Activated CD4-positive, CD25-positive, alpha-beta regulatory T cell treated with anti-CD3 and anti-CD28 coated beads, Interleukin-2, amount 50 U/mL, for 16 hours (primary cell): ENCODE measurements at places on chromosomes 1 and 21.

DNA sequence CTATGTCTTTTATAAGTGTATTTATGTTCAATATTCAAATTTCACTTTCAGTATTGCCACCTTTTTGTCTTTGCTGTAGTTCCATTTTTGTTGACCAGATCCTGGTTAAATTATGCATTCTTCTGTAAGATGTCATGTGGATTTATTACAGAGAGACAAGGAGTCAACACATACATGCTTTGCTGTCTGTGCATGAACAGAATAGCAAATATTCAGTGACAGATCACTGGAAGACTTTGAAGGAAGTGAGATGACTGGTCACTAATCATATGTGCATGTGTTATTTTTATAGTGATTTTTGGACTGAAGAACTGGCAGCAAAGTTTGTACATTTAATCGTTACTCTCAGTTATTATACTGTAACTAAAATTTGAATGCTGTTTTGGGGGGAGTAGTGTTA, 117.2 kb downstream of the PLPPR5 start:
- no peak for DNase-seq

DNA sequence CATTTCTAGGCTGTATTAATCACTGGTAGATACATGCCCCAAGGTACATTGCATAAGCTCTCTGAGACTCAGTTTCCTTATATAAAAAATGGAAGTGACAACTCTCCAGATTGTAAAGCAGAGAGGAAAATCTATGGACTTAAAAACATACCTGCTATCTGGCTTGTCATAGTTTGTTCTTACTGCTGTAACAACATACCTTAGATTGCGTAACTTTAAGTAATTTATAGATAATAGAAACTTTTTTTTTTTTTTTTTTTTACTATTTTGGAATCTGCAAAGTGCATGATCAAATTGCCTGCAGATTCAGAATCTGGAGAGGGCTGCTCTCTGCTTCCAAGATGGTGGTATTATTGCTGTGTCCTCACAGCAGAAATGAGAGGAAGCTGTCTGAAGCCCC, 827.7 kb upstream of the BRINP3 start:
- no peak for DNase-seq

- DNase-seq, result no peak
Measured at GRCh38 chr1:28591708-28592320, at the start of gene RAB42. Gene RAB42, plus strand, starts transcription at chr1:28592265. Its CDS starts 247 bp downstream, at chr1:28592512.

- no peak for DNase-seq
Measured at GRCh38 chr1:110056776-110057175, 13.7 kb downstream of the ALX3 start.

GRCh38 chr1:232292239-232292638, 337.7 kb downstream of the SIPA1L2 start:
- DNase-seq, result no peak

- peak; percentile 73 for DNase-seq
Measured at GRCh38 chr1:23619299-23620188, 60.2 kb upstream of the ID3 start.

- DNase-seq, result no peak
Measured at GRCh38 chr1:161215076-161215475, at the start of gene FCER1G. Gene FCER1G, plus strand, starts transcription at chr1:161215295. Its CDS starts 27 bp downstream, at chr1:161215322.

DNA sequence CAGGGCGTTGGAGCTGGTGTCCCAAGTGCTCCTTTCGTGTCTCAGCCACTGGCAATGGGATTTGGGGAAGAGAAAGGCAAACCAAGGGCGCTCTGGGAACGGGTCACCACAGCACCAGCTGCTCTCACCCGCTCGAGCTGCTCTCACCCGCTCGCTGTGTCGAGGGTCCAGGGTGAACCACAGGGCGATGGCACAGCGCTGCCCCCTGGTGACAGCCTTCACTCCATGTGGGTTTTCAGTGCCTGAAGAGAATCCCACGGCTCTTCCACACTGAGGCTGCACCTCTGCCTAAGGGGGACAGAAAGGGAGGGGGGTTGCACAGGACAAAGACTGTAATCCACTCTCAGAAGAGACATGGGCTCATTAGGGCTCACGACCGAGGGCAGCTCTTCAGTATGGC, 7.1 kb upstream of the CLDN19 start:
- peak; percentile 15 for DNase-seq

- no peak for DNase-seq
Measured at GRCh38 chr1:82463951-82464350, 663.2 kb downstream of the ADGRL2 start.

GRCh38 chr1:238558156-238558555, 667.4 kb upstream of the ZP4 start:
- DNase-seq, result no peak

DNA sequence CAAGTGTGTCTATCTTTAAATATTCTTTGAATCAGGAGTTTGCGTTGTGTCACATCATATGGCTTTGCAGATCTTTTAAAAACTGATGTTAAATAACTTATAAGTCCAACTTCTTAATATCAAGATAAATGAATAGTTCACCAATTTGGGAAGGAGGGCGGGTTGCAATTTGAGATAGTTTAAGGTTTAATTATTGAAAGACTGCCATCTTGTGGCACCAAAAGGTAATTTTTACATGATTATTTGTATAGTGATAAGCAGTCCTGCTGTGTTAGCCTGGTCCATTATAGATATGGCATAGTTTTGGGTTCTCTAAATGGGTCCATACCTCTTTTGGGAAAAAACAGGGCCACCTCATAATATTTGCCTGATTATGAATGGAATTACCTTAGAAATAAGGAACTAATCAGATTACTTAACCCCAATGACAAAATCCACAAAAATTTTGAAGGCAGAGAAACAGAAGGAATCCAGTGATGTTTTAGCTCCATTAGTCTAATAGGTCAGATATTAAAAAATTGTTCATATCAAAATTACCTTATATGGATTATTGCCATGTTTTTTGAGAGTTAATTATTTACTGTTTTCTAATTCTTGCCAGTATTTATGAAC, 64.3 kb downstream of the PRKAA2 start:
- DNase-seq, result no peak

GRCh38 chr1:194252199-194252598, 1065.8 kb upstream of the B3GALT2 start:
- no peak for DNase-seq

DNA sequence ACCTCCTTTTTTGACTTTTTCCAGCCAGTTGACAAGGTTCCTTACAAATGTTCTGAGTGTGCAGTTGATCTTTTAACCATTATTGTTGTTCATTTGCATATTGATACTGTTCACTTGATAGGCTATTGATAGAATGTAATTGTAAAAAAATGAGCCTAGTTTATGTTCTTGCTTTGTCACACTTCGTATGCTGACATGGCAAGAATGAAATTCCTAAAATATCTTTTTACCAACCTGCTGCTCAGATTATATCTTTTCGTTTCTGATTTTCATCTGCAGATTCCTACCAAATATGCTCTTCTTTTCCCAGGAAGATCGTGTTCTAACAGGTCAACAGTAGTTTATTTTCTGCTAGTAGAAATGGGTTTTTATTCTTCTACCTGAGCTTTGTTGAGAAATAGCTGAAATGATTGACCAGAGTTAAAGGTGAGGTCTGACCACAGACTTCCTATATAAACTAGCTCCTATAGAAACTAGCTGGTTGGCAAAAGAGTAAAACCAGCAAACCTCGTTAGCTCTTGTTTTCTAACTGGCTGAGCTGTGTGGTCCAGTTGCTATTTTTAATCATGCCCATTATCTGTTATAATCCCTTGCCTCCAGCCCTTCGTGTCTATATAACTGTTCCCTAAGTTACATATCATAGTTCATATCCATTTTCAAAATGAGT, 174.8 kb downstream of the HS2ST1 start:
- DNase-seq, result no peak

DNA sequence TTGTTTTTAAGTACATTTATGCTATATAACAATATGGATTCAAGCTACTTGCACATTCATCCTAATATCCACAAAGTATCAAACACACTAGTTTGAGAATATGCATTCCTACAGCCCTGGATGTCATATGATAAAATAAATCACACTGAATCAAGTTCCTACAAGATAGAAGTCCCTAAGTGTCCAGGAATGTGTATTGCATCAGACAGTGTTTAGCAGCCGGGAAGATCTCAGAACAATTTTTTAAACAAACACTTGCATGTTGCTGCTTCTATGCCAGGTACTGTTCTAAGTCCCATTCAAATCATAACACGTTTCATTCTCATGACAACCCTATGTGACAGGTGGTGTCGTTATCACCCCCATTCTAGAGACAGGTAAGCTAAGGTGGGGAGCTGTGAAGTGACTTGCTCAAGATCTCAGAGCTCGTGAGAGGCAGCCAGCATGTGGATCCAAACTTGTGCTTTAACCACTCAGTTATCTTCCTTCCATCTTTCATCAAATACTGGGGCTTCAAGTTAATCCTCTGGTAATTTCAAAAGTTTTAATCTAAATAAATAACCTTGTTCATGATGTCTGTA, 68.3 kb upstream of the KIF26B start:
- DNase-seq, result no peak

DNA sequence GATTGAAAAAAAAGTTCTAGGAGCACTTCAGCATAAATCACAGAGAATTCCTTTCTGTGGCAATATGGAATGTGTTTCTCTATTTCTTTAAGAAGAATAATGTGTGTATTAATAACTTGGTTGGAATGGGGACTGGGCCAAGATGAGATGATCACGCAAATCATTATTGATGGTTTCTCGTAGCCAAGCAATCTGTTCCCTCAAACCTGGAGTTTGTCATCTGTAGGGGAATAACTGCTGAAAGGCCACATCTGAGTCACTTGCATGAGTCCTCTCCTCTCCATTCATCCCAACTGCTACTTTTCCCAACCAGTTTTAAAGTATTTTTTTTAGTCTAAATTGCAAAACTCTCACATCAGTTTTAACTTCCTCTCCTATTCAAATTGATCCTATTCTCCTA, 480.4 kb downstream of the PLPP3 start:
- DNase-seq, result no peak

GRCh38 chr1:204826970-204827369, 43.7 kb upstream of the NFASC start:
- no peak for DNase-seq

- no peak for DNase-seq
Measured at GRCh38 chr1:222421380-222421779, 126.5 kb downstream of the HHIPL2 start.

GRCh38 chr1:26788836-26789611, 1.3 kb downstream of the PIGV start:
- DNase-seq, result peak; percentile 81

DNA sequence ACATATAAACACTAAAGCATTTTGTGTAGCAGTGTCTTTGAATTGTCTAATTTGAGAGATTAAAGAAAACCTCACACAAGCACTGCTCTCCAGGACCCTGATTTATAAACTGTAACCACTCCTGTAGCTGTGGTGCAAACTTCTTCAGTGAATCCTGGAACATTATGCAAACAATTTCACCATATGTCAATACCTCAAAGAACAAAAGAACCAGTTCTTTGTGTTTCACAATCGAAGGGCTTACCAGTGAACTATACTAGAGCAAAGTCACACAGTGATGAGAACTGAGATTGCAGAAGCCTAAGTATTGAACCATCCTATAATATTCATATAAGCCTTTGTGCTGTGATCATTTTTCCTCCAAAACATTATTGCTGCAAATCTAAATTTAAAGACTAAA, 21.5 kb downstream of the DPH5 start:
- no peak for DNase-seq

GRCh38 chr21:39575775-39576174, 37.0 kb upstream of the B3GALT5 start:
- no peak for DNase-seq

DNA sequence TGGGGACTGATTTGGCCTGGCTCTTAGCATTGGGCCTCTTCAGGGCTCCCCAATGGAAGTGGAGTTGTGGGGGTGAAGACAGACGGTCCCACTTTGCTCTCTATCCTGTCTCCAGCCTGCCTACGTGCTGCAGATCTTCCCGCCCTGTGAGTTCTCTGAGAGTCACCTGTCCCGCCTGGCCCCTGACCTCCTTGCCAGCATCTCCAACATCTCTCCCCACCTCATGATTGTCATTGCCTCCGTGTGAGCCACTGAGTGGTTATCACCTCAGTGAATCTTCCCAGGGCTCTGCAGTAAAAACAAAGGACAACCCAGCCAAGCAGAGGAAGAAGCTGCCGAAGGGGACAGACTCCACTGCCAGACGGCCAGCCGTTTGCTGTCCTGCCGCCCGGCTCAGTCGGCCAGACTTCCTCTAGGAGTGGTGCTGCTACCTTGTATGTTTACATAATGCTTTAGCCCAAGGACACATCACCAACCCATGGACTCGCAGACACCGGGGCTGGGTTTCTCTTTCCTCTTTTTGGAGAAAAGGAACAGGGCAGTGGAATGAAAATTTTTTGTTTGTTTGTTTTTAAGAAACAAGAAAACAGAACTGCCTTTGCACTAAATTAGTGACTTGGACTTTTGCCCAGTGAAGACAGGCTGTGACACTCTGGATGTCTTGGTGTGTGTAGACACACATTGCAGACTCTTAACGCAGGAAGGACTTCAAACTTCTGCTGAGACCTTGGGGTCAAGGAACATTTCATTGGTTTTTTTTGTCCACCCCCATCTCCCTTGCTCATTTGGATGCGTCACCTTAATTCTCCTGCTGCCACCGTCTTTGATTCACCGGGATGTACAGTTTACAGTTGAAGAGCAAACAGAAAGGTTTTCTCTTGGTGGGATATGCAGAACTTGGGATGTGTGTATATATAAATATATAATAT, 36.5 kb downstream of the ZBTB17 start:
- DNase-seq, result no peak

GRCh38 chr21:38494703-38495102, 3.6 kb downstream of the ERG start:
- no peak for DNase-seq

DNA sequence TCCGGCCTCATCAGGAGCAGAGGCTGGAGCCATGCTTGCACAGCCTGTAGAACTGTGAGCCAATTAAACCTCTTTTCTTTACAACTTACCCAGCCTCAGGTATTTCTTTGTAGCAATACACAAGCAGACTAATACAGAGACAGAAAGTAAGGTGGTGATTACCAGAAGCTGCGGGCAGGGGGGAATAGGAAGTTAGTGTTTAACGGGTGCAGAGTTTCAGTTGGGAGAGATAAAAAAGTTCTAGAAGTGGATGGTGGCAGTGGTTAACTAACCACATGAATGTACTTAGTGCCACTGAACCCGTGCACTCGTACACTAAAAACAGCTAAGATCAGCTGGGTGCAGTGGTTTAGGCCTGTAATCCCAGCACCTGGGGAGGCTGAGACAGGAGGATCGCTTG, 80.4 kb upstream of the TARDBP start:
- no peak for DNase-seq

- no peak for DNase-seq
Measured at GRCh38 chr1:183263886-183264602, 78.0 kb downstream of the LAMC2 start.

- DNase-seq, result peak; percentile 4
Measured at GRCh38 chr1:174114788-174115448, 44.4 kb upstream of the RABGAP1L start.
